ENCODE measurements at places on chromosomes 3 and 15.
A peak's percentile ranks its signal among the peaks of the same experiment; 100 is the strongest.

DNA sequence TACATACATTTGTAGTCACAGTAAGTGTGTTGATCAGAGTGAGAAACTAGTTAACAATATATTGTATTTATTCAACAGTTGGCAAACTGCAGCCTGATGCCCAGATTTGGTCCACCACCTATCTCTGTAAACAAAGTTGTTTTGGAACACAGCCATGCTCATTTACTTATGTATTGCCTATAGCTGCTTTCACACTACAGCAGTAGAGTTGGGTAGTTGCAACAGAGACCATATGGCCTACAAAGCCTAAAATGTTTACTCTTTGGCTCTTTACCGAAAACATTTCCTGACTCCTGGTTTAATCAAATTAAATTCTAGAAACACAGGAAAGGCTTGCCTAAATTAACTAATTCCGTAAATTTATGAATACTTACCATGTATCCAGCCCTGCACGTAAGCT lies 39.4 kb downstream of the CMC1 start:
- no peak for DNase-seq

DNA sequence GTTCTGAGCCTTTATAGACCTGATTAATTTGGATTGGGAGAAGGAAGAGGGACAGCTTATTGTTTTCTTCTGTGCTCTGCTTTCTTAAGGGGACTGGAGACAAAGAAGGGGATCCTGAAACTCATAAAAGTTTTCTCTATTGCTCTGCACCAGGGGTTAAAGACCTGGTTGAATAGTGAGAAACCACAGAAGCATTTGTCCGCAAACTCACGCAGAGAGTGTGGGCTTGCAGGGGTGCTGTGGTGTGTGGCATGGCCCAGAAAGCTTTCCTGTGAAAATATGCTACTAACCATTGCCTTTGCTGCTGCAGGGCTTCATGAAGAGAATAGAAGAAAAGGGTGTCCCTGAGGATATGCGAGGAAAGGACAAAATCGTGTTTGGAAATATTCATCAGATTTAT lies 73.1 kb upstream of the UMPS start:
- no peak for DNase-seq

DNA sequence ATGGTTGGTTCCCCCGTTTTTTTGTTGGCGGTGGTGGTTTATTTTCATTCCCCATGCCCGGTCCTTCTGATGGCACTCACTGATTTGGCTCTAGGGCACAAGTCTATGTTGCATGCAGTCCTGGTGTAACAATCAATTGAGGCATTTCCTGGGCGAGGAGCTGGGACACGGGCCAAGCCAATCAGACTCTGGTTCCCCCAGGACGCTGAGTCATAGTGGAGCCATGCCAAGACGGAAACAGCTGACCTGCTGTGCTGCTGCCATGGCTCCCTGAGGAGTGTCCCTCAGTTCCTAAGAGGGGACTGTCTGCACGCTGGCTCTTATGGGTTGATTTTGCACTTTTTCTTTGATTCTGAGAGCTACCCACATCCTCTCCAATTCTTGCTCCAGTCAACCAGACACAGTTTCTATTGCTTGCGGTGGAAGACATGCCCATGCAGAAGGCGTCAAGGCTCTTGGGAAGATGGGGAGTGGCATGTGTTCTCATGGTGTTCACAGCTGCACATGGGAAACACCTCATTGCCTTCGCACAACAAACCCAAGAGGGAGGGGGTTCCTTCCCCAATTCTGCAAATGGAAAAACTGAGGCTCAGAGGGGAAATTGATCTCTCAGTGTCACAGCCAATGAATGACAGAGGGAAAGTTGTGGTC lies 28.3 kb upstream of the ALDH1L1 start:
- no peak for DNase-seq

DNA sequence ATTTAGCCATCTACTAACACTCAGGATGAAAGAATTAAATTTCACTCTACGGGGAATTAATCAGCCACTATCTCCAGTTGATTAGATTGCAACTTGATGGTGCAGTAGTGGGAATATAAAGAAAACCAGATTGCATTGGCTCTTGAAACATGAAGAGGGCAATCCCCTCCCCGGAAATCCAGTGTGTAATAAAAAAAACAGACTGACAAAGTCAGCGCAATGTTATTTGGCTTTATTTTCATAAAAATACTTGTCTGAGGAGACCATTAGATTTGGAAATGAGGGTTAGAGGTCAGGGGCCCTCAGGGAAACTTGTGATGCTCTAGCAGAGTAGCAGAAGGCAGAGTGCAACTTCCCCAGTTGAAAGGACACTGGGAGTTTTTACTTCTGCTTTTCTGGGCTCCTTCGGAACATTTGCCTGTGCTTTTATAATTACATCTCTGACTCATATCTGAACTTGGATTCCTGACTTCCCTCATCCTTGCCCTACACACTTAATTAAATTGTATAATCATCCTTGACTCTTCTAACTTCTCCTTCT lies 326.8 kb downstream of the TUSC7 start:
- DNase-seq, result no peak

- DNase-seq, result no peak
These were observed 123.6 kb upstream of the PFN2 start for GRCh38 chr3:150094150-150094933.

DNA sequence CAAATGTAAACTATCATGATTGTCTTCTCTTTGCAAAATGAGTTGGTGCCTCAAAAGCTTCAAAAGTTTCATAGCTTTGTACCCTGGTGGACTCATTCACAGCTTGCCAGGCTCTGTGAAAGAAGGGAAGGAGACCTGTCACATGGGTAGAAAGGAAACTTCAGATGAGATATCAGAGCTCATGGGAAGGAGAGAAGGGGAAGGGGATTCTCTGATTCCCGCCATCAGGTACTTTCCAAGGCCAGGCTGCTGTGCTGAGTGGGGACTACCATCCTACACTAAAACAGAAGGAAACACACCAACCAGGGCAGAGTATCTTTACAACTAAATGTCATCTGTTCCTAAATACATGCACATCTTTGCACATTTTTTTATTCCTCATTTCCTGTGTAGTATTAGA lies 9.2 kb downstream of the ILDR1 start:
- DNase-seq, result no peak

- no peak for DNase-seq
These were observed 453.9 kb upstream of the MDFIC2 start for GRCh38 chr3:70766301-70766700.

- DNase-seq, result no peak
These were observed 61.6 kb downstream of the DCBLD2 start for GRCh38 chr3:98839846-98840245.

- no peak for DNase-seq
These were observed 19.8 kb downstream of the WDR73 start for GRCh38 chr15:84634228-84634837.

DNA sequence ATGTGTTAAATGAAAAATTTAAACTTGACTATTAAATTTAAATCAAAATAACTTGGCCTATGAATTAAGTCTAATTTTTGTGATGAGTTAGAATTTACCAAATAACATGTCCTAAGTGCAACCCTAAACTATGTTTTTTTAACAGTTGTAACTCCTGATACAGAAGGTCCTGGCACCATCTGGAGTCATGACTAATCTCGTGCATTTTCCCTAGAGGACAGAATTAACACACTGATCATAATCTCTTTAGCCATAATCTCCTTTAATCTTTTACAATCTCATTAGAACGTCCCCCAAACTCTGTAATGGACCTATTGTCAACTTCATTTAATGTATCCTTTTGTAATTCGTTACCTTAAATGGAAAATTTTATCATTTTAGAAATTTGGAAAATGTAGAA lies 100.6 kb downstream of the SUCNR1 start:
- DNase-seq, result no peak

- no peak for DNase-seq
These were observed 27.4 kb upstream of the BOC start for GRCh38 chr3:113183748-113184661.

GRCh38 chr3:87318617-87319021 lies 42.2 kb upstream of the POU1F1 start:
- no peak for DNase-seq

DNA sequence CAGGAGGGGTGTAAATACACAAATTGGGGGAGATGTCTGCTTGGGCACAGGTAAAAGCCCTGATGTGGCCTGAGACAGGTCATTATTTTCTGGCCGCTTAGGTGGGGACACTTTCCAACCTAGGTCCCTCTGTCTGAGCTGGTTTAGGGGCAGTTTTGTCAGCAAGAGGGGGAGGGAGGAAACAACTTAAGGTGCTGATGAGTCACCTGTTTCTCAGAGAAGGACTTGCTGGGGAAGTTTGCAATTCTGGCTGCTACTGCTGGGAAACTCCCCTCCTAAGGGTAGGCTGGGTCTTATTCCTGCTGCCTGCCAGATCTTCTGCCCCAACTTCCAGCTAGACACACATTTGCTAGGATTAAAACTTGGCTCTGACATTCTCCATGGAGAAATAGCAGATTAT lies 4.8 kb upstream of the RHOV start:
- DNase-seq, result peak; percentile 35

DNA sequence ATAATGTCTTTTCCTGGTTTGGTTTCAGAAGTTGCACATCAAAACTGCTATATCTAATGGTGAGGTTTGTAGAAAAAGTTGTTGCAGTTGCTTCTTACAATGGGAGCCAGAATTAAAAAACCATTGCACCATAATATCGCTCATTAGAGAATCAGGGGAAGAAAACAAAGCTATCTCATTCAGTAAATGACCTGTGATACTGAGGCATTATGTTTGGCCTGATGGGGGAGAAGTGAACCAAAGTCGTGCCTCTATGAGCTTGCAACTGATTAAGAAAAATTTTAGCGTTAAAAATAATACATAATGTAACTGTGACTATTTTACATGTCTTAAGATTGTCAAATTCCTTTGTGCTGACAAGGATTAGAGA lies 60.2 kb upstream of the ARHGEF26 start:
- no peak for DNase-seq

GRCh38 chr3:179676081-179676480 lies 23.2 kb downstream of the USP13 start:
- no peak for DNase-seq

DNA sequence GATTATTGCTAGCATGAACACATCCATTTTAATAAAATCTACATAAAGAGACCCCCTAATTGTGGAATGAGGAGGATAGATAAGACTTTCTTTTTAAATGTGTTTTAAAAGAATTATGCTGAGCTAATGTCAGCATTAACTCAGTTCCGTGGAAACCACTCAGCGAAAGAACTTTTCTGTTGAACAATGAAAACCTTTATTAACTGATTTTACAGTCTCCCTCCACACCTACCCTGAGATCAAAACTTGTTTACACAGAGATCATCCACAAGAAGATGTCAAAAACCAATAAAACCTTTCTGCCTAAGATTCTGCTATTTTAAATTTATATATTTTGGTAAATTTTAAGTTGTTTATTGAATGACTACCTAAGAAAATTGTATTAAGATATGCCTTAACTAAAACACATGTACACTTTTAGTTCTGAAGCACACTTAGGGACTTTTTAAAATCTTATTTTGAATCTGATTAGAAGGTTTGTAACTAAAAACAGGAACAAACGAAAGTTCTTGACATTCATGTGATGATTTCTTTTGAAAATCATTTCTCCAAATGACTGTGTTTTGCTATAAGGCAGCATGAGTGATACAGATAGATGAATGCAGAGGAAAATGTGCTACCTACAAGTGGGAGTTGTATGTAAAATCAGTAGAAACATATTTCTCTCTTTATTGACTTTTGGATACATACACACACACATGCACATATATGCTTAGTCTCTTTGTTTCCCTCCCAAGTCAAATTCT lies 369.0 kb downstream of the UNC13C start:
- no peak for DNase-seq

DNA sequence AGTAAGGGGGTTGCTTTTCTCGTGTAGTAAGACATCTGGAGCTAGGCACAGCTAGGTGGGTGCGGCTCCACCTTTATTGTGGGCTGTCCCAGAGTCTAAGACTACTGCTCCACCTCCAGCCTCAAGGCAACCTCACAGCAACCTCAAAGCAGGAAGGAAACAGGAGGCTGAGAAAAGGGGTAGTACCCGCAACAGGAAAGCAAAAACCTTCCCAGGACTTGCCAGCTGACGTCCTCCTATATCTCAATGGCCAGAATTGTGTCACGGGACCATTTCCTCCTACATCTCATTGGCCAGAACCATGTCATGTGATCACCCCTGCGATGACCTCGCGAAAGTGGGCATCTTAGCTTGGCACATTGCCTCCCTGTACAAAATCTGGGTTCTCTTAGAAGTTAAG lies 4.3 kb upstream of the GPR160 start:
- peak; percentile 28 for DNase-seq
